ENCODE measurements at places on chromosomes 4 and X.

DNA sequence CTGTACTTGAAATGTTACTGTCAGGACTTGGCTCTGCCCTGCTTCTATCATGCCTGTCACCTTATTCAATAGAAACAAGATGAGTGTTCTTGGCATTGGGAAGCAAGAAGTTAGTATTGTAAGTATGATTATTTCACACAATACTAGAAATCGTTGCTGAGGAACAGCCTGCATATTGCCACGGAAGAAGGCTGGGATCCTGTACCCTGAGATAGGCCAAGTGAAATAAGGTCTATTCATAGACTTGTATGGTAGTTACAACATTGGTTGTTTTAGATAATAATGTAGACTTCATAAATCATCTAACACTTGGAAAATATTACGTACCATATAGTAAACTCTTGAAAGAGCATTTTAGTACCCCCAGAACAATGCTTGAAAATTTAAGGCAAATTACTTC lies 215.9 kb downstream of the DMD start:
- DNase-seq, result no peak

DNA sequence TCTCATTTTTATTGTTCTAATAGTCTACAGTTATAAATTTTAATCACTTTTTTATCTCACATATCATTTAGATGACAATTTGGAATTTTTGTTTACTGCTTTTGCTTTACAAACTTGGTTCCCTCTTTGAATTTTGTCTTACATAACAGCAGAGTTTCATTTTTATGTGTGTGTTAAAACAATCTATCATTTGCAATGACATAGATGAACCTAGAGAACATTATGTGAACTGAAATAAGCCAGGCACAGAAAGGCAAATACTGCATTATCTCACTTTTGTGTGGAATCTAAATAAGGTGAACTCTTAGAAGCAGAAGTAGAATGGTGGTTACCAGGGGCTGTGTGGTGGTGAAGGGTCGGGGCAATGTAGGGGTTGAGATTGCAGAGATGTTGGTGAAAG lies 170.7 kb downstream of the GASK1B start:
- no peak for DNase-seq

DNA sequence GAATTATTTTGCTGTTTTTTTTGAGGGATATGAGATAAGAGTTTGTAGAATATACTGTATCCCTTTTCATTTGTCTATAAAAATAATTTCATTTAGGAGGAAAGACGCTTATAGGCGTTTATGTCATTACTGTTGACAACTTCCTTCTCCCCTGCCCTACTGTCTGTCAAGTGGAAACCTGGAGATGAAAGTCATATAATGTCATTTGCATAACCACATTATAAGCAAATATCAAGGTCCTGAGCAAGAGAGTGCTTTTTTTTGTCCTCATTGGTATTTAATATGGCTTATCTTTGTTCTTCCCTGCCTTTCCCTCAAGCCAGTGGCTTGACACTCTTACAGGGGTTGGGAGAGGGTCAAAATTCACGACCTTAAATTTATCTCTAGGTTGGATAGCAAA lies 55.8 kb downstream of the LRP2BP start:
- no peak for DNase-seq

DNA sequence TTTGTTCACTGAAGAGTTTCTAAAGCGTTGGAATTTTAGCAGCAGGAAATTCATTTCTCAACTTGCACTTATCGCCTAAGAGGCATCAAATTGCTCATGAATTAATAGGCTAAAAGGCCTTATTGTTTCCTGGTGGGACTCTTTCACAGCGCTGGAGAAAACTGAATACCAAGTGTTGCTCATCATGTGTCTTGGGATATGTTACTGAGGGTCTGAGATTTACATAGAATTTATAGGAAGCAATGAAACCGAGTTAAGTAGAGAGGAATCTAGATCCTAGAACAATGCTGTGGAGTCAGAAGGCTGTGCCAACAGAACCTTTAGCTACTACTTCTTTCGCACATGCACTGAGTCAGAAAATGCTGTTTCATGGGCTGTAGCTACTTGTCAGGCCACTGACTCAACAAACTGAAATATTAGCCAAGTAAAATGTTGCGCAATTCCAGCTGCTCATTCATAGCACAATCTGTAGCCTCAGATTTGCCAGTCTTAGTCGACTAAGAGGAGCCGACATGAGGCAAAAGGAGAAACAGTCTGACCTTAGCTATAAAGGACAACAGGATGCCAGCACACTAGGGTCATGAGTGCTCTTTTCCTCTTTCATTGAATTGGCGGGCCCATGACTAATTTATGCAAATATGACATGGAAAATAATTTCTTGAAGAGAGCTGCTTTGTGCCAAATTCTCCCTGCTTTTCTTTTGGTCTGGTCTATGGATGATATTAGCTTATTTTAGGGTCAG lies 35.9 kb upstream of the CXCL8 start:
- no peak for DNase-seq

DNA sequence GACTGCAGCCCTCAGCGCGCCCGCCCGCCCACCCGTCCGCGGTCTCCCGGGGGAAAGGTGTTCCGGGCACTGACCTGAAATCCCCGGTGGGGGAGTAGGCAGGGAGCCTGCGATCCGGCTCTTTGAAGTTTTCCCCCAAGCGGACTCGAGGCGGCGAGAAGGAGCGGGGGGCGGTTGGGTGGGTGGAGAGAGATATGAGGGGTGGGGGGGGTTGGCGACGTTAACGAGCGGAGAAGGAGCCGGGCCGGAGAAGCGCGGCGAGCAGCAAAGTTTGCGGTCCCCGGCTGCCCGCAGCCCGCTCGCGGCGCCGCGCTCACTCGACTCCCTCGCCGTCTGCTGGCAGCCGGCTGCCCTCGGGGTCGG lies 636 bp downstream of the BCOR start:
- DNase-seq, result no peak
